ENCODE measurements at places on chromosomes 2 and 18. TPM values are rescaled to one million over a fixed set of nuclear protein-coding genes. Genes with fewer than 3 reads are reported as not detected.
A peak's percentile ranks its signal among the peaks of the same experiment; 100 is the strongest.

TUBB8B gene
- total RNA-seq = not detected

- DNase-seq = no peak
- no peak overlapping the region for H3K4me3 ChIP-seq
- H3K27me3 ChIP-seq = peaks cover 2% of the 10 kb centered on the region
- no peaks in the 10 kb centered on the region for H3K36me3 ChIP-seq
- H3K4me1 ChIP-seq = no peaks in the 10 kb centered on the region
- H3K27ac ChIP-seq = no peak overlapping the region
Measured at GRCh38 chr2:172997031-172997430, 78.6 kb upstream of the MAP3K20 start.

- H3K36me3 ChIP-seq = no peaks in the 10 kb centered on the region
- no peak for DNase-seq
- H3K27ac ChIP-seq = no peak overlapping the region
- H3K27me3 ChIP-seq = no peaks in the 10 kb centered on the region
- no peaks in the 10 kb centered on the region for H3K4me1 ChIP-seq
Measured at GRCh38 chr18:49019446-49020045, 68.8 kb upstream of the SMAD7 start.

- no peak overlapping the region for H3K27ac ChIP-seq
- no peak overlapping the region for H3K4me3 ChIP-seq
- H3K4me1 ChIP-seq = 0 out of 3 replicates have a peak, but pooled peaks cover 5% of the 10 kb centered on the region
- no peaks in the 10 kb centered on the region for H3K36me3 ChIP-seq
- no peak for DNase-seq
Measured at GRCh38 chr18:8750954-8751415, 45.6 kb downstream of the MTCL1 start.

HMSD gene
- total RNA-seq = 0.33 TPM

TACR1 gene
- total RNA-seq = not detected

- H3K27me3 ChIP-seq = no peaks in the 10 kb centered on the region
- no peak overlapping the region for H3K4me3 ChIP-seq
- DNase-seq = no peak
- no peaks in the 10 kb centered on the region for H3K4me1 ChIP-seq
Measured at GRCh38 chr18:52313213-52313612, 26.8 kb upstream of the DCC start.

GRCh38 chr2:45009303-45009927 lies at the start of gene SIX2:
Gene SIX2, minus strand, starts transcription at chr2:45009452. Its CDS starts 342 bp downstream, at chr2:45009110.
- no peaks in the 10 kb centered on the region for H3K4me1 ChIP-seq
- H3K27me3 ChIP-seq = peaks cover 43% of the 10 kb centered on the region
- no peak within 1 kb of the TSS for H3K4me3 ChIP-seq
- H3K27ac ChIP-seq = no peak within 1 kb of the TSS
- no peaks in the 10 kb centered on the region for H3K36me3 ChIP-seq
- DNase-seq = peak; percentile 8

- no peak overlapping the region for H3K27ac ChIP-seq
- H3K27me3 ChIP-seq = no peaks in the 10 kb centered on the region
- no peak for DNase-seq
- peaks cover 7% of the 10 kb centered on the region for H3K4me1 ChIP-seq
- H3K4me3 ChIP-seq = no peak overlapping the region
- H3K36me3 ChIP-seq = no peaks in the 10 kb centered on the region
Measured at GRCh38 chr18:79604913-79605880, 74.4 kb upstream of the CTDP1 start.

KCTD1 gene
- total RNA-seq = not detected

GRCh38 chr18:49562481-49563129 lies 748 bp downstream of the LIPG start:
- peaks cover 21% of the 10 kb centered on the region for H3K27me3 ChIP-seq
- H3K36me3 ChIP-seq = no peaks in the 10 kb centered on the region
- H3K27ac ChIP-seq = no peak overlapping the region

GRCh38 chr2:66565291-66565690 lies 130.4 kb downstream of the MEIS1 start:
- peaks cover 10% of the 10 kb centered on the region for H3K4me1 ChIP-seq
- no peak overlapping the region for H3K27ac ChIP-seq
- H3K36me3 ChIP-seq = no peaks in the 10 kb centered on the region
- no peaks in the 10 kb centered on the region for H3K27me3 ChIP-seq
- no peak overlapping the region for H3K4me3 ChIP-seq

DNA sequence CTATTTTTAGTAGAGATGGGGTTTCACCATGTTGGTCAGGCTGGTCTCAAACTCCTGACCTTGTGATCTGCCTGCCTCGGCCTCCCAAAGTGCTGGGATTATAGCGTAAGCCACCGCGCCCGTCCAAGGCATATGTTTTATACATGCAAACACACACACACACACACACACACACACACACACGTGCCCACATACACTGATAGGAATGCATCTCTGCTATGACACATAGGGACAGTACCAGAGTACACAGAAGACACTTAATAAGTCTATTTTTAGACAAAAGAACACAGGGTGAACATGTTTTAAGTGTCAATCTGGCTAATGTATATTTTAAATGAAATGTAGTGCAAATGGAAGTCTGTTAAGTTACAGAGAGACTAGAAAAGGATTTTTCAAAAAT lies 10.7 kb upstream of the RNF103 start:
- no peak overlapping the region for H3K4me3 ChIP-seq
- no peaks in the 10 kb centered on the region for H3K36me3 ChIP-seq
- DNase-seq = no peak

- DNase-seq = no peak
- H3K36me3 ChIP-seq = peaks cover 5% of the 10 kb centered on the region
- no peaks in the 10 kb centered on the region for H3K27me3 ChIP-seq
- no peak overlapping the region for H3K27ac ChIP-seq
- H3K4me3 ChIP-seq = no peak overlapping the region
Measured at GRCh38 chr2:23954325-23955014, 14.2 kb downstream of the UBXN2A start.

DNA sequence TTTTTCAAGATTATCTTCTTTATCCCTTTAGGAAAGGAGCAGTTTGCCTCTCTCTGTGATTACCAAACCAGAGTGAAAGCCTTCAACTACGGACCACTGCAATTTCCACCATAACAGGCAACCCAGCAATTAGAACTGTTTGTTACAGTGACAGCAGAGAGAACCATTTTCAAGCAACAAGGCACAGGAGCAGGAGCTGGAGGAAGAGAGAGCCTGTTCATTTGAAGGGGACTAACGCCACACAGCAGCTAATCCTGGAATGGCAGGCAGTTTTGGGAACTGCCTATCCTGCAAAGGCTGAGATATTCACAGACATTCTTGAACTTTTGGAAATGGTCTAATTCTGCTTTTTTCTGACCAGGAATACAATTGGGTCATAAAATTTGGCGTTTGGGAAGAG lies 1541.9 kb upstream of the PIK3C3 start:
- no peak for DNase-seq
- no peak overlapping the region for H3K27ac ChIP-seq
- no peaks in the 10 kb centered on the region for H3K4me1 ChIP-seq

- DNase-seq = no peak
- H3K27ac ChIP-seq = no peak overlapping the region
- H3K4me3 ChIP-seq = no peak overlapping the region
- no peaks in the 10 kb centered on the region for H3K4me1 ChIP-seq
- no peaks in the 10 kb centered on the region for H3K27me3 ChIP-seq
Measured at GRCh38 chr2:184444217-184444616, 154.1 kb upstream of the ZNF804A start.

GRCh38 chr2:105714141-105714540 lies 30.6 kb upstream of the NCK2 start:
- no peaks in the 10 kb centered on the region for H3K36me3 ChIP-seq
- H3K4me3 ChIP-seq = no peak overlapping the region
- no peaks in the 10 kb centered on the region for H3K27me3 ChIP-seq
- H3K27ac ChIP-seq = no peak overlapping the region
- no peak for DNase-seq

DCDC2C gene
- not detected for total RNA-seq

IL1R2 gene
- total RNA-seq = 0.13 TPM

DNA sequence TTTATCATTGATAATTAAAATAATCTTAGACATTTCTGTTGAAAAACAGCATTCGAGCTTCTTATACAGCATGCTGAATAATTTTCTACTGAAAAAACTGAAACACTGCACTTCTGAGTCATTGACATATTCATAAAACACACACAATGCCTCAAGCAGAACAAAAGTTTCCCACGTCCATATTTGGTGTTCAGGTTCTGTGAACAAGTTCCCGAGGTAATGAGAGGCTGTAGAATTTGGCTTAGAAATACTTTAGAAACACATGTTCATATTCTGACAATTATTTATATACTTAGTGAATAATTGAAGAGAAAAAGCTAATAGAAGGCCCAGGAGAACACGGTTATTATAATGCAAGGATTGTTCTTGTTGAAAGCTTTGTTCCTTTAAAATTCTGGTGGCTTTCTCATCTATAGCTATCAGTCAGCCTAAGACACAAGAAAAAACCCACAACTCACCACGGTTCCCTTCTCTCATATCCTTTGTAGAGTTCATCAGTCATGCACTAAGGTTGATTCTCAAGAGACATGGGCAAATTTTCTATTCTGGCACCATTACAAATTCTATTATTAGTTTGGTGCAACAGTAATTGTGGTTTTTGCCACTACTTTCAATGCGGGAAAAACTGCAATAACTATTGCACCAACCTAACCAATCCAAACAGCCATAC lies 194.4 kb downstream of the TMX3 start:
- no peaks in the 10 kb centered on the region for H3K4me1 ChIP-seq
- no peaks in the 10 kb centered on the region for H3K36me3 ChIP-seq
- DNase-seq = no peak
- no peak overlapping the region for H3K4me3 ChIP-seq
- H3K27ac ChIP-seq = no peak overlapping the region

DNA sequence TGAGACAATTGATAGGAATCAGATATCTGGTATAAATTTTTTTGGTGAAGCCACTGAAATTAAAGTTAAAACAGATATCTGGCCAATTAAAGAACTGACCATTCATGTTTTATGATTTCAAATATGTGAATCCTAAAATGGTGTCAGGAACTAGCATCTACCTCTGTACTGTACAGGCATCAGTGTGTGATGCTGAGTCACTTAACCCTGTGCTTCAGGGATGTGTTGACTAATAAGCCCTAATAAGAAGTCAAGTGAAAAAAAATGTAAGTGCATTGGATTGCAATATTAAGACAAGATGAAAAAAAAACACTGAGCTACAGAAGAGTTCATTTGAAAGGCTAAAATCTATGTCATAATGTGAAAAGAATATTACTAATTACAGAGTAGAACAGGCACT lies 9.1 kb upstream of the UNC80 start:
- DNase-seq = no peak
- H3K27me3 ChIP-seq = no peaks in the 10 kb centered on the region

ASB18 gene
- not detected for total RNA-seq

DNA sequence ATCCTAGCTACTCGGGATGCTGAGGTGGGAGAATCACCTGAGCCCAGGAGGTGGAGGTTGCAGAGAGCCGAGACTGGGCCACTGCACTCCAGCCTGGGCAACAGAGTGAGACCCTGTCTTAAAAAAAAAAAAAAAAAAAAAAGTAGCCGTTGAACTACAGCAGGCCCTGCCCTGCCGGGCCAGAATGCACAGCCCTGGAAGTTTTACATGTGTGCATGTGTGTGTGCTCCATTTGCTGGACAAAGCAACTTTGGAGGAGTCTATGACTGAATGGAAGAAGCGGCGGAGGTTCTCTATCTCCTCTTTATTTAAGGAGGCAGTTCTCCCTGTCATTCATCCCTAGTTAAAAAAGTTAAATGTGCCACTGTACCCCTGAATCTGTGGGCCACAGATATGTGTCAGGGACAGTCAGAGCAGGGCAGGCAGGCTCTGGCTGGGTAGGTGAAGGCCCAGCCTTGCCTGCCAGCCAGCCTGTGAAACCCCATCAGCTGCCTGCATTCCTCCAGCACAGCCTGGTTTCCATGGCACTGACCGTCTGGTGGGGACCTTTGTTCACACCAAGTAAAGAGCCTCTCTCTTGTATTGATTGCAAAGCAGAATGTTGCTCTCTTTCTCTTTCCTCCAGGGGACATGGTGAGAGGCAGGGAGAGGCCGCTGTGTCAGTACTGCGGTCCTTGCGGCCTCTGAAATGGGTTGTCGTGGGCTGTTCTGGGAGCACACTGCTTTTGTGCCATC lies 10.9 kb downstream of the LIPG start:
- no peaks in the 10 kb centered on the region for H3K36me3 ChIP-seq
- H3K27me3 ChIP-seq = no peaks in the 10 kb centered on the region
- no peak for DNase-seq
- H3K27ac ChIP-seq = no peak overlapping the region

Data from K562 (cell line).